SHP77 (cell line): ENCODE measurements at places on chromosomes 16 and 17.

GRCh38 chr17:57909551-57909950 is 45.7 kb downstream of the CUEDC1 start:
- DNase-seq = no peak

GRCh38 chr16:4612474-4612931 is 2.2 kb downstream of the UBALD1 start:
- no peak for DNase-seq

DNA sequence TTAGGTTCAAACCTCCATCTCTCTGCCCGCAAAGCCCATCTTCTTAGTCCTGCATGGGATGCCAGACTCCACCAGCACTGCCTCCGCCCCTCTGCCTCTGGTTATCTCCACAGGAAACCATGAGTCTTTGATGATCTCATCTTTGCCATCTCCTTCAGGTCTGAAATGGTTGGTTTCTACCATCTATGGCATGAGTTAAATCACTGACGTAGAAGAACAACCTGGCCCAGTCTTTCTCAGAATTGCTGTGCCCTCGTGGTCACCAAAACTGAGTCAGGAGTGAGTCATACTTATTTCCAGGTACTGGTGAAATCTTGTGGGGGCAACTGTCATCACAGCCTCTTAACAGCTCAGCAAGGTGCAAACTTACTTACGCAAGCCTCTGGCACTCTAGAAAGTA is 468.7 kb upstream of the C16orf82 start:
- no peak for DNase-seq

- peak; percentile 37 for DNase-seq
Observed at GRCh38 chr16:80718480-80719220, 85.7 kb downstream of the CDYL2 start.

GRCh38 chr16:24523569-24523968 is 15.8 kb upstream of the RBBP6 start:
- no peak for DNase-seq

DNA sequence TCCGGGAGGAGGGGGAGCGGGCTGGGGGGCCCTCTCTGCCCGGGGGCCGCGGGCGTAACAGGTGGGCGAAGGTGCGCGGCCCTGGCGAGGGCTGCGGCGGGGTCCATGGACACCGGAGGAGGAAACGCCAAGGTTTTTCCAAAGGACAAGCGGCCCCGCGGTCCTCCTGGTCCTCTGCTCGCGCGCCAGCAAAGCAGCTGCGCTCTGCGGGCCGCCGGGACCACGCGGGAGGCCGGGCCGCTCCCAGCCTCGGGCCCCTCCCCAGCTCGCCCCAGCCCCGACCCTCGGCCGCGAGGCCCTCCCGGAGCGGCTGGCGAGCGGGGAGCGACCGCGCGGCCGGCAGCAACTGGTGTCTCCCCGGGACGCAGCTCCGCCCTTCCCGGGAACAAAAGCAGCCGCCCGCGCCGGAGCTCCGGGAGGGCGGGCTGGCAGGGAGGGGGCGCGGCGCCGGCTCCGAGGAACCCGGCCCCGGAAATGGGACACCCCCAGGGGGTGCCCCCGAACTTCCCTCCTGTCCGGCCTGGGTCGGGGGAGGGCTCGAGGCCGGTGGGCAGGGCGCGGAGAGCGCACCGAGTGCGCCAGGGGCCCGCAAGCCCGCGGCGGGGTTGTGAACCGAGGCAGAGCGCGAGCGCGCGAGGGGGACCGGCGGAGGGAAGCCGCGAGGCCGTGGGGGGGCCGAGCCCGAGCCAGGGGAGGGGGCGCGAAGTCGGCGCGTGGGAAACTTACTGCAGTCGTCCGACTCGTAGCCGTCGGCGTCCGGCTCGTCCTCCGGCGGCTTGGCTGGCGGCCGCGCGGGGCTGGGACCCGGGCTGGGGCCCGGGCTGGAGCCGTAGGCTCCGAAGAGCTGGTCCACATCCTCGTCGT is 837 bp downstream of the DOC2B start:
- DNase-seq = no peak

GRCh38 chr17:67068999-67069398 is 24.6 kb downstream of the CACNG1 start:
- DNase-seq = no peak

DNA sequence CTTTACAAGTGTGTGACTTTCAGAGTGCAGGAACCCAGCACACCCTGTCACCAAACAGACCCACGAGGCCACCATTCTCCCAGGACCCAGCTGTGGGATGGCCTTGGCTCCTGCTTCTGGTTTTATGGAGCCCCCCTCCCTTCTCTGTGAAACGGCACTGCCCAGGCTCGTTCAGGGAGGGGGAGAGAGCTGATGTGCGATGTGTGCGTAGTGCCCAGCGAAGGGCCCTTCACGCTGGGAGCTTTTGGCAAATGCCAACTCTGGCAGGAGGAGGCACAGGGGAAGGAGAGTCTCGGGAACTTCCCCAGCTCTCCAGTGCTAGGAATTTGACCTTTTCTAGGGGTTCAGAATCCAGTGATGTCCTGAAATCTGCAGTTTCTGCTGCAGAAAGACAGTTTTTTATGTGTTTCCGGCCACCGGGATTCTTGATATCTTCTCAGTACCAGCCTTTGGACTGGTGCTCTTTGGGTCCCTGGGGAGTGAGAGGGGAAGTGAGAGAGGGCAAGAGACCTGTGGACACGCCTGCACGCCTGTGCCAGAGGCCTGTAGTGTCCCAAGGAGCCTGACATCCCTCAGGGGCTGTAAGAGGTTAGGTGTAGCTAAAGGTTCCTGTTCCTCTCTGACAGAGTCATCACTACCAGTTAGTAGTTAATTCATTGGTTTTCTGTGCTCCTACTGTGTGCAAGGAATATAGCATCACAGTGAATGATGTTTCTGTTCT is 45.1 kb downstream of the CMIP start:
- no peak for DNase-seq
